ENCODE measurements at places on chromosomes 12 and 14. TPM values are rescaled to one million over a fixed set of nuclear protein-coding genes. Genes with fewer than 3 reads are reported as not detected.

GRCh38 chr14:61315313-61315712 lies 6.1 kb upstream of the PRKCH start:
- no peak for DNase-seq

DNA sequence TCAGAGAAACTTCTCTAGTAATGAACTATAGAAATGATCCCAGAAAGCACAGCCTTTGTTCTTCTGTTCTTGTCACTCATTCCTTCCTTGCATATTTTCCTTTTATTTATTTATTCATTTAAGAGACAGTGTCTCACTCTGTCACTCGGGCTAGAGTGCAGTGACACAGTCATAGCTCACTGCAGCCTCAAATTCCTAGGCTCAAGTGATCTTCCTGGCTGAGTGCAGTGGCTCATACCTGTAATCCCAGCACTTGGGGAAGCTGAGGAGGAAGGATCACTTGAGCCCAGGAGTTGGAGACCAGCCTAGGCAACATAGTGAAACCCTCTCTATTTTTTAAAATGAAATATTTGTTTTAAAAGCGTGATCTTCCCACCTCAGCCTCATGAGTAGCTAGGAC lies 11.5 kb downstream of the TECPR2 start:
- DNase-seq, result no peak

Gene C1QL4
- 5.3 TPM for total RNA-seq

Gene CBX5
- 55.9 TPM for total RNA-seq

Gene DEGS2
- total RNA-seq, result not detected

Gene MEG3
- total RNA-seq, result not detected

- DNase-seq, result peak; percentile 43
Measured at GRCh38 chr12:95201056-95201670, 16.1 kb downstream of the FGD6 start.

DNA sequence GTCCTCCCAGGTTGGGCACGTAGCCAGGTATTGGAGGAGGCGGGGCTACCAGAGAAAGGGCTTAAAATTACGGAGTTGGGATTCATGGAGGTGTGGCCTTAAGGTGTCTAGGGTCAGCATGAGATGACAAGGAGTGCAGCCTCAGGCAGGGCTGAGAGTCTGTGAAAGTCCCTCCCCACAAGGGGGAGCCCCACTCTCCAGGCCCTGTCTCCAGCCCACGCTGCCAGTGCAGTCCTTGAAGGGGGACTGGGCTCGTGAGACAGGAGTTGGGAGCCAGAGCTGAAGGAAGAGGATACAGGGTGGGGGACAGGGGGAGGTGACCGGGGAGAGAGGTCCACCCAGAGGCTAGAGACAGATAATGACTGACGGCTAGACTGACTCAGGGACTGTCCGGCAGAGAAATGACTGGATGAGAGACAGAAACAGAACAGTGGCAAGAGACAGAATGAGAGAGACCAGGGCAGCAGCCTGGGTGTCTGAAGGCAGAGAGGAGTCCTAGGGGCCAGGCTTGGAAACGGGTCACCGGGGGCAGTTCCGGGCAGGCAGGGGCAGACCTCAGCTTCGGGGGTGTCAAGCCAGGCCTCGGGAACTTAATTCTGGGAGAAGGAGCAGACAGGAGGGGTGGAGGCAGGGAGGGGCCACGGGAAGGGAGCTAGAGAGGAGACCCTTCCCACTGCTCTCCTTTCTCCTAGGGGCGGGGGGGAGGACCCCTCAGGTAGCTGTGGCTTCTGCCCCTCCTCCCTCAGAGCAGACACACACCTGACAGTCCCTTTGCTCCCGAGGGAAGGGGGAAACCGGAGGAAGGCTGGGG lies 970 bp downstream of the CDH24 start:
- peak; percentile 77 for DNase-seq

DNA sequence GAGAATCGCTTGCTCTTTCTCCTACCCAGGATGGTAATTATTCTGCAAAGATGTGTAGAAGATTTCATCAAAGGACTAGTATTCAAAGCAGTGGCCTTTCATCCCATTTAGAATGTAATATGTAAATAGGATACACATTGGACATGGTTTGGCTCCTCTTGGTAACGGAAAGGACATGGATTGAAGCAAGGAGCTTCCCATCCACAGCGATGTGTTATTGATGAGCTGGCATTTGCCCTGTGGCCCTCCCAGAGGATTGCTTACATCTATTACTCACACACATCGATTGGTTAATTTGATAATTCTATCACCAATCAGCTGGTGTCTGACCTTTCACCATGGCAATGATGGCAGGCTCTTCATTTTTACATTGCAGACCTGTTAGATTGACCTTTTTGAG lies 458.4 kb downstream of the EGLN3 start:
- DNase-seq, result no peak

DNA sequence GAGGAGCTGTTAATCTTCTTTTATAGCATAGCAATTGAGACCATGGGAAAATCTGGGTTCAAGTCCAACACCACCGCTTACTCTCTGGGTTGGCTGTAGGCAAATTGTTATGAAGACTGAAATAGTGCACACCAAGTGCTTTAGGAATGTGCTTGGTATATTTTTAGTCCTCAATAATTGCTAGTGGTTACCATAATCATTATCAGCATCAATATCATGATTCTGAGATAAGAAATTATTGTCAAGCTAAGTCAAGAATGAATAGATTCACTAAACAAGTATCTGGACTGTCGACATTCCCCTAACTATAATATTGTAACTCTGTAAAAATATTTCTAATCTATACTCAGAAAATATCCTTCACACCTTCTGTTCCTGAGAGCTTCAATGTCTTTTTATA lies 48.5 kb downstream of the ANO4 start:
- DNase-seq, result no peak

GRCh38 chr12:57027011-57027804 lies 10.9 kb upstream of the TAC3 start:
- DNase-seq, result no peak

Data from HT1080 (cell line).